HT1080 (cell line): ENCODE measurements at places on chromosomes 16 and 17. TPM values are rescaled to one million over a fixed set of nuclear protein-coding genes. Genes with fewer than 3 reads are reported as not detected.

- DNase-seq, result no peak
These were observed 727.5 kb downstream of the KCNJ2 start for GRCh38 chr17:70896843-70897242.

- DNase-seq, result no peak
These were observed 9.9 kb downstream of the CMTM2 start for GRCh38 chr16:66588981-66589713.

DNA sequence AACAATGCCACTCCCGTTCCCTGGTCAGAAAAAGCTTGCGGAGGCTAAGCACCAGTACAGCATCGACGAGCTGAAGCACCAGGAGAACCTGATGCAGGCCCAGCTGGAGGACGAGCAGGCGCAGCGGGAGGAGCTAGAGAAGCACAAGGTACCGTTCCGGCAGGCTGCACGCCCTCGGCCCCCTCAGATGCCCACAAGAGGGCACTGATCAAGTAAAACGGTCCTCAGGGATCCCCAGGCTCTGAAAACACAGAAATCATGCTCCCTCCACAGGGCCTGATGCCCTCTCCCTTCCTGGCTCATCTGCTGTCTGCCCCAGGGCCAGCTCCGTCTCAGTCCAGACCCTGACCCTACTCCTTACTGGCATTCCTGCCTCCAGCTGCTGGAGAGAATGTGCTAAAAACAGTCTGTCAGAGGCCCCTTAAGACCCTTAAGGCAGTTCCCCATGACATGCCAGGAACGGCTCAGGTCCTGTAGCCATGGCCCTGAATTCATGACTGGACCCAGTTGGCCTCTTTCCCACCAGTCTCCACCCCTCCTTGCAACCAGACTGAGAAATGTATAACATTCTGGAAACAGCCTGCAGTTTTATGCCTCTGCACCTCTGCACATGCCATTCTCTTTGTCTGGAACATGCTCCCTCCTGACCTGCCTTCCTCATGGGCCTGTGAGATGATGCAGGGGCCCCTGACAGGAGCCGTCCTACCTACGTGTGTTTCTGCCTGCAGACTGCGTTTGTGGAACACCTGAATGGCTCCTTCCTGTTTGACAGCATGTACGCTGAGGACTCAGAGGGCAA, 21.8 kb downstream of the DRC3 start:
- peak; percentile 15 for DNase-seq

The KIAA0753 gene
- total RNA-seq, result 14.0 and 14.2 TPM in 2 replicates

The CD7 gene
- not detected in 2 replicates for total RNA-seq
